ENCODE measurements at places on chromosomes 7 and 10.

GRCh38 chr7:100166970-100167911, 1.2 kb downstream of the GAL3ST4 start:
- H3K27ac ChIP-seq: no peak overlapping the region
- peaks cover 42% of the 10 kb centered on the region for H3K27me3 ChIP-seq
- H3K4me3 ChIP-seq: peak overlapping the region; percentile 62
- DNase-seq: no peak
- peaks cover 2% of the 10 kb centered on the region for H3K36me3 ChIP-seq
- peaks cover 29% of the 10 kb centered on the region for H3K4me1 ChIP-seq

DNA sequence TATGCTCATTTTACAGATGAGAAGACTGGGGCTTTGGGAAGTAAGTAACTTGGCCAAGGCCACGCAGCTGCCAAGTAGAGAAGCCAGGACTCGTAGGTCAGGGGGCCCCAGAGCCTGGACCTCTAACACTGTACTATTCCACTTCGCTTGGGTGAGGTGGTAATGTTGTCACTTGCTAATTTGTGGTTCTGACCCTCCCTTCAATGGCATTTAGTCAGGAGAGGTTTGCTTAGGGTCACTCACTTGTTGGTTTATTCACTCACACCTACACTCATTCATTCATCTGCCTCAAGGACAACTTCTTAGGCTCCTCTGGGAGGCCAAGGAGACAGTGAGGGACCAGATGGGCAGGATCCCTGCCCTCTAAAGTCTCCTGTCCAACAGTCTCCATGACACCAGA, 21.3 kb downstream of the BTBD16 start:
- H3K27ac ChIP-seq: no peak overlapping the region
- no peak for DNase-seq
- peaks cover 6% of the 10 kb centered on the region for H3K27me3 ChIP-seq
- no peaks in the 10 kb centered on the region for H3K36me3 ChIP-seq

DNA sequence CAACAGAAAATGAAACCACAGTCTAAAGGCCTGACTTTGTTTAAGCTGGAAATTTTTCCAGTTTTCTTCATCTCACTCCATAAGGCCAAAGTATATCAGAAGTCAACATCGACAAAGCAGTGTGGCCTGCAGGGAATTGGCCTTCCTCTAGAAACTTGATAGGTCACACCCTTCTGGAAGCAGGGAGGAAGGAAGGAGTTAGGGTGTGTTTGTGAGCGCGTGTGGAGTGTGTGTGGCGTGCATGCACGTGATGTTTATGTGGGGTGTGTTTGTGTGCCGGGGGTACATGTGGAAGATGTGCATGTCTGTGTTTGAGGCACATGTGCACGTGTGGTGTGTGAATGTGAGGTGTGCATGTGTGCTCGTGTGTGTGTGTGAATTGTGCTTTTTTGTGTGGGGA, 28.6 kb downstream of the ZC3HAV1 start:
- H3K4me3 ChIP-seq: no peak overlapping the region
- no peaks in the 10 kb centered on the region for H3K27me3 ChIP-seq
- H3K27ac ChIP-seq: no peak overlapping the region

- no peak overlapping the region for H3K4me3 ChIP-seq
- no peak for DNase-seq
- H3K27ac ChIP-seq: no peak overlapping the region
- peaks cover 14% of the 10 kb centered on the region for H3K36me3 ChIP-seq
- no peaks in the 10 kb centered on the region for H3K27me3 ChIP-seq
- peaks cover 65% of the 10 kb centered on the region for H3K4me1 ChIP-seq
Measured at GRCh38 chr10:28685717-28686116, 8.4 kb downstream of the BAMBI start.

DNA sequence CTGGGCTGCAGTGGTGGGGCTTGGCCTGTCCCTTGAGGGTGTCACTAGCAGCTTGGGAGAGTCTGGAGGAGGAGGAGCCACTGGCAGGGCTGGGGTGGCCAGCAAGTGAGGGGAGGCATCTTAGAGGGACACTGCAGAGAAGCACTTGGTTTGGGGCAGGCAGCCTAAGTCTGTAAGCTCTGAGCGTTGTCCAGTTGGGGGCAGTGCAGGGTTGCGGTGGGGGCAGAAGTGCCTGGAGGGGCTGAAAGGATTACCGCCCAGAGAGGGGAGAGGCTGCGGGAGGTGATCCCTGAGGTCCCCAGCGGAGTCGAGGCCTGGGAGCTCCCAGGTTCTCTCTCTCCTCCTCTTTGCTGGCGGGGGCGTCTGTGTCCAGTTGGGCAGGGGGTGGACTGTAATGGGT, 7.4 kb downstream of the ADCYAP1R1 start:
- no peak overlapping the region for H3K27ac ChIP-seq
- H3K4me1 ChIP-seq: no peaks in the 10 kb centered on the region
- no peak overlapping the region for H3K4me3 ChIP-seq
- H3K27me3 ChIP-seq: peaks cover 54% of the 10 kb centered on the region
- no peaks in the 10 kb centered on the region for H3K36me3 ChIP-seq

GRCh38 chr10:122854648-122855047, 9.0 kb upstream of the CUZD1 start:
- peaks cover 5% of the 10 kb centered on the region for H3K4me1 ChIP-seq
- peaks cover 14% of the 10 kb centered on the region for H3K27me3 ChIP-seq
- no peak overlapping the region for H3K4me3 ChIP-seq
- DNase-seq: no peak

DNA sequence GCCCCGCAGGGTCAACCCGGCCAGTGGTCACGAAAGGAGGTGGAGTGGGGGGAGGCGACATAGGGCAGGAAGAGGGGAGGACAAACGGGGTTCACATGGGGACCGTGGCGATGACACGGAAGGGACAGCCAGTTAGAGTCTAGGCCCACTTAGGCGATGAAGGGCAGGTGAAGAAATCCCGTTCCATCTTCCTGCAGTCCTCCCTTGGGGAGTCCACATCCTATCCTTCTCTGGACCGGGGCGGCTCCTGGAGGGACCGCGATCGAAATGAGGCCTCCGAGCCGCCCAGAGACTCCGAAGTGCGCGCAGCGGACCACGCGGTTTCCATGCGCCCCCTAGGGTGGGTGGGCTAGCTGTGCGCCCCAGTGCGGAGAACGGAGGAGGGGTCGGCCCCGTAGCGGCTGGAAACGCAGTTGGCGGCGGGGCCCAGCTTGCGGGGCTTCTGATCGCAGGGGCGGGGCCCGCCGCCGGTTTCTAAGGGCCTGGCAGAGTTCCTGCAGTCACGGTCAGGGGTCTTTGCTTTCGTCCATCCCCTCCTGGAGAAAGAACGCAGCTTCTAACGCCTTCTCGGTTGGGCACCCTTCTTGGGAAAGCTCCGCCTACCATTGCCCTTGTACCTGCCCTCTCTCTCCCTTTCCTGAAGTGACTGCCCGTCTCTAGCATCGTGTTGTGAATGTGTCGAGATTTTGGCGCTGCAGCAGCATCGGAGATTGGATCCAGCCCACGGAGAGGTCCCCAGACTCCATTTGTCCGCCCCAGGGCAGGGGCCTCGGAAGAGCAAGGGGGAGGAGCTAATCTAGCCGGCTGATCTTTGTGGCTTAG, 17.9 kb upstream of the TMEM225B start:
- peak overlapping the region; percentile 83 for H3K27ac ChIP-seq
- H3K4me3 ChIP-seq: peak overlapping the region; percentile 76
- peaks cover 2% of the 10 kb centered on the region for H3K4me1 ChIP-seq
- H3K36me3 ChIP-seq: no peaks in the 10 kb centered on the region
